ENCODE measurements at places on chromosomes 7 and 10.

GRCh38 chr10:30557884-30558283 is 71.7 kb downstream of the LYZL2 start:
- no peak for DNase-seq

GRCh38 chr7:20450536-20450935 is 119.8 kb downstream of the ITGB8 start:
- no peak for DNase-seq

DNA sequence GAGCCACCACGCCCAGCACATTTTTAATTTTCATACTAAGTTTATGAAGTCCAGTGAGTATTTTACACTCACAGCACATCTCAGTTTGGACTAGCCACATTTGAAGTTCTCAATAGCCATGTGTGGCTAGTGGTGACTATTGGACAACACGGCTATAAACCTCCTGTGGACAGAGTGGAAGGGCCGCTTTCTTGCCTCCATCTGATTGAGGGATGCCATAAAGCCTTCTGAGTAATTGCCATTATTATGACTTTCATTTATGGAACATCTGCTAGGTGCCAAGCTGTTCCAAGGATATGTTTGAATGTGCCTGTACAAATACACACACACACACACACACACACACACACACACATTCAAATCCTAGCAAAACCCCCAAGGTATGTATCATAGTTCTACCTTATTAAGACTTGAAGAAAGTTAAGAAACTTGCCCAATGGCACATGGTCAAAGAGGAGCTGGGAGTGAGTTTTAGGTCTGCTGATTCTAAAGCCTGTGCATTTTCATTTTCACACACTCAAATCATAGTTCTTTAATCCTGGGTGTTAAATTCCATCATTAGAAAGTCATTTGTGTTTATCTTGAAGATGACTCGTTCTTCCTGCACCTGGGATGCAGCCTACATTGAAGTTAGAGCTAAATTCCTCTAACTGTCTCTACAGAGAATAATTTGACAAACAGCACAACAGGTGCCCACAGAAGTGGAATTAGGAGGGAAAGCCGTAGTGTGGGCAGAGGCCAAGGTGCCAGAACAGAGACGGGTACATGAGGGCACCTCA is 143.3 kb downstream of the PKD1L1 start:
- no peak for DNase-seq

DNA sequence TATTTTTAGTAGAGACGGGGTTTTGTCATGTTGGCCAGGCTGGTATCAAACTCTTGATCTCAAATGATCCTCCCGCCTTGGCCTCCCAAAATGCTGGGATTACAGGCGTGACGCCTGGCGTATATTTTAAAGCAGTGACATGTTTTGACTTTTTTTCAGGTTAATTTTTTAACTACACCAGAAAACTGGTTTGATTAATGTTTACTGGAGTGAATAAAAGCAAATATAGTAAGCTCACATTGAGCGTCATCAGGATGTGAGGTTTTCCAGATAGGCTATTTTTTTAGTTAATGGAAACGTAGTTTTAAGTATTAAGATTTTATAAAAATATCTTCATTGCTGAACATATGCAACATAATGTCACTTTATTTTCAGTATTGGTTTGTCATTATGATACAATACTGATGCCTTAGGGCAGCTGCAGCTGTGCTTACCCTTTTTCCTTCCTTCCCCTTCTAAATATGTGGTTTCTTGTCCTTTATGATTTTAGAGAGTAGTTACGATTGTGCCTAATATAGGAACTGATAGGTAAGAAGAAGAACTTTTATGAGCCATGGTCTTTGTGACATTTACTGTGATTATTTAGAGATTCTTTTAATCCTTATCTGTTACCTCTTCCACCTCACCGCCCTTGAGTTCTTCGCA is 37.3 kb downstream of the TMEM60 start:
- no peak for DNase-seq

- DNase-seq: no peak
Observed at GRCh38 chr10:124083740-124084397, 9.5 kb downstream of the CHST15 start.
